ENCODE measurements at places on chromosomes 16 and 17. TPM values are rescaled to one million over a fixed set of nuclear protein-coding genes. Genes with fewer than 3 reads are reported as not detected.

GRCh38 chr17:31595666-31596381 lies 204.3 kb downstream of the RAB11FIP4 start:
- H3K27me3 ChIP-seq = no peaks in the 10 kb centered on the region
- H3K27ac ChIP-seq = peak overlapping the region; percentile 81
- H3K36me3 ChIP-seq = no peaks in the 10 kb centered on the region

GRCh38 chr16:83717308-83717707 lies 90.5 kb upstream of the HSBP1 start:
- DNase-seq = no peak
- no peaks in the 10 kb centered on the region for H3K4me1 ChIP-seq
- no peak overlapping the region for H3K4me3 ChIP-seq

DNA sequence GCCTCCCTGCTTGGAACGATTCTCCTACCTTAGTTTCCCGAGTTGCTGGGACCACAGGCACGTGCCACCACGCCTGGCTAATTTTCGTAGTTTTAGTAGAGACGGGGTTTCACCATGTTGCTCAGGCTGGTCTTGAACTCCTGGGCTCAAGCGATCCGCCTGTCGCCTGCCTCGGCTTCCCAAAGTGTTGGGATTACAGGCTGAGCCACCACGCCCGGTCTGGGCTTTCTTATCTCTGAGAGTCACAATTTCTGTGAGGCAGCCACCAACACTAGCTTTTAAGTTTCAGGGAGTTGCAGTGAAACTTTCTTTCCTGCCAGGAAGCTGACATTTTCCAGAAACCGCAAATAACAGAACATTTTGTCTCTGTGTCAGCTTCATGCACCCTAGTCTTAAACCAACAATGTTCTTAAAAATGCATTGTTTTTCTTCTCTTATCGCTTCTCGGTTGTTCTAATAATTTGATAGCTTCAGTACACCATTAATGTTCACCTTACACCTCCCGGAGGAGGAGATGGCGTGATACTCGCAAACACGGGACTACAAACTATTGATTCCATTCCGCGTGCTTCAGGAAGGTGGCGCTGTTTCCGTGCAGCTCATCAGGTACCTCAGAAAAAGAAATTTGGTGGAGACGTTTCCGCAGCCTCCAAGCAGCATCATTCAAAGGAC lies 7.4 kb upstream of the DHRS7B start:
- H3K36me3 ChIP-seq = no peaks in the 10 kb centered on the region
- no peak overlapping the region for H3K4me3 ChIP-seq
- peak; percentile 73 for DNase-seq
- H3K27ac ChIP-seq = no peak overlapping the region

DNA sequence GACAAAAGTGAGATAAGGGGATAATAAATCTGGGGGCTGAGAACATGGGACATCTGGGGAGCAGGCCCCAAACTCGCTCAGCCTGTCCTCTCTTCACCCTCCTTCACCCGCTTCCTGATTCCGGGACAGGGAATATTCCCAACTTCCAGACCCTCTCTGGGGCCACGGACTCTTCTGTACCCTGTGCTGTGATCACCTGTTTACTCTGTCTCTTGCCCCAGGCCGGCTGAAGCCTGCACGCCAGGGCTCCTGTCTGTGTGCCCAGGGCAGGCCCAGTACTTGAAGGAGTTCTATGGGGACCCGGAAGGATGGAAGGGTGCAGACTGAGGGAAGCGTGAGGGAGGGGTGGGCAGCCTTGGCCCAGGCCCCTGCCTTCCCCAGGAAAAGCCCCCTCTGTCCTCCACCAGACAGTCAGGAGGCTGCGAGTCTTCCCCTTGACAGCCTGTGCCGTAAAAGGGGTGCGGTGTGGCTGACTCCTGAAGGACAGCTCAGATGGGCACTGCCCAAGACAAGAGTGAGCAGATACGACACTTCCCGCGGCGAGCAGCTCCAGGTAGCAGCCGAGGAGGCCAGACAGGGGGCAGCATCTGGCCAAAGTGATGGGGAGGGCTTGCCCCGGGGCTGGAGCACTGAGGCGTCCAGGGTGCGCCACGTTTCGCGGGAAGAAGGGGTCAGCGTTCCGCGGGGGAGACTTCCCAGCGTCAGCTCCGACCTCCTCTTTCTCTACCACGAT lies 1.0 kb upstream of the CCNF start:
- H3K27me3 ChIP-seq = no peaks in the 10 kb centered on the region
- peaks cover 12% of the 10 kb centered on the region for H3K36me3 ChIP-seq
- peak overlapping the region; percentile 4 for H3K27ac ChIP-seq
- DNase-seq = peak; percentile 34
- H3K4me3 ChIP-seq = peak overlapping the region; percentile 85

- no peaks in the 10 kb centered on the region for H3K4me1 ChIP-seq
- peak; percentile 32 for DNase-seq
- H3K4me3 ChIP-seq = peak overlapping the region; percentile 10
- no peaks in the 10 kb centered on the region for H3K36me3 ChIP-seq
Observed at GRCh38 chr17:30323895-30324319, 9.9 kb downstream of the TMIGD1 start.

- peaks cover 41% of the 10 kb centered on the region for H3K36me3 ChIP-seq
- no peaks in the 10 kb centered on the region for H3K27me3 ChIP-seq
- no peak for DNase-seq
- no peak overlapping the region for H3K27ac ChIP-seq
- H3K4me3 ChIP-seq = no peak overlapping the region
- no peaks in the 10 kb centered on the region for H3K4me1 ChIP-seq
Observed at GRCh38 chr16:31467151-31467773, 4.7 kb upstream of the TGFB1I1 start.

GRCh38 chr17:79561486-79562133 lies 49.2 kb downstream of the RBFOX3 start:
- H3K4me1 ChIP-seq = no peaks in the 10 kb centered on the region
- no peak overlapping the region for H3K27ac ChIP-seq
- H3K27me3 ChIP-seq = peaks cover 6% of the 10 kb centered on the region
- H3K36me3 ChIP-seq = no peaks in the 10 kb centered on the region
- no peak overlapping the region for H3K4me3 ChIP-seq

- no peaks in the 10 kb centered on the region for H3K27me3 ChIP-seq
- no peaks in the 10 kb centered on the region for H3K36me3 ChIP-seq
- peaks cover 4% of the 10 kb centered on the region for H3K4me1 ChIP-seq
- peak overlapping the region; percentile 46 for H3K27ac ChIP-seq
- H3K4me3 ChIP-seq = no peak overlapping the region
- DNase-seq = peak; percentile 93
Observed at GRCh38 chr16:79658301-79659033, 57.9 kb upstream of the MAF start.

DNA sequence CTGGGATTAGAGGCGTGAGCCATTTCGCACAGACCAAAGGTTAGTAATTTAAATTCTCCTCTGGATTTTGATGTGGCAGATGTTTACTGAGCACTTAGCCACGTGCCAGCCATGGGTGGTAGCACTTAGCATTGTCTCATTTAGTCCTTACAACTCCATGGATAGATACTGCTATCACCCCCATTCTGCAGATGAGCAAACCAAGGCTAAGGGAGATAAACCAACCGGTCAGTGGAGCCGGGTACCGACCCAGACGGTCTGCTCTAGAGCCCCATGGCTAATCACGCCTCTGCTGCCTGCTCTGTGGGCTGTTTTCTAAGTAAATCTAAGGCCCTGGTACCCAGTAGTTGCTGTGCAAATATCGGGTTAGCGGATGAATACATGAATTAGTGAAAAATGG lies 12.6 kb upstream of the ADGRG1 start:
- no peak overlapping the region for H3K4me3 ChIP-seq
- H3K27ac ChIP-seq = no peak overlapping the region
- H3K36me3 ChIP-seq = no peaks in the 10 kb centered on the region
- peaks cover 10% of the 10 kb centered on the region for H3K4me1 ChIP-seq
- DNase-seq = peak; percentile 0

DNA sequence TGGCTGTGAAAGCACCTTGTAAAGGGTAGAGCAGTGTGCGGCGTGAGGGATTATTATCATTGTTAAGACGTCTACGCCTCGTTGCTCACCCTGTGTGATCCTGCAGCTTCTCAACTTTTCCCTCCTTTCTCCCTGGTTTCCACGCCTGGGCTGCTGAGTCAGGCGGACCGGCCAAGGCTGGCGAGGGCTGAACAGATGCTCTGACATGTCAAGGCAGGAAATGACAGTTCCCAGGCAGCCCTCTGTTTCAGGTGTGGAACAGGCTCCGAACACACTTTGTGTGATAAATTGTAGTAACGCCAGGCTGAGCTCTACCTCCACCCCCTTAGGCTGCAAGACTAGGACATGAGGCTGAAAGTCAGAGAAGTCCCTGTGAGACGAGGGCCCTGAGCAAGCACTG lies 46.0 kb upstream of the TBX2 start:
- no peak for DNase-seq
- no peak overlapping the region for H3K4me3 ChIP-seq
- H3K4me1 ChIP-seq = no peaks in the 10 kb centered on the region
- H3K27ac ChIP-seq = no peak overlapping the region

- H3K4me1 ChIP-seq = peaks cover 32% of the 10 kb centered on the region
- DNase-seq = no peak
- H3K4me3 ChIP-seq = no peak overlapping the region
- peak overlapping the region; percentile 83 for H3K27ac ChIP-seq
- no peaks in the 10 kb centered on the region for H3K36me3 ChIP-seq
Observed at GRCh38 chr16:69444873-69445517, 20.6 kb downstream of the CYB5B start.

DNA sequence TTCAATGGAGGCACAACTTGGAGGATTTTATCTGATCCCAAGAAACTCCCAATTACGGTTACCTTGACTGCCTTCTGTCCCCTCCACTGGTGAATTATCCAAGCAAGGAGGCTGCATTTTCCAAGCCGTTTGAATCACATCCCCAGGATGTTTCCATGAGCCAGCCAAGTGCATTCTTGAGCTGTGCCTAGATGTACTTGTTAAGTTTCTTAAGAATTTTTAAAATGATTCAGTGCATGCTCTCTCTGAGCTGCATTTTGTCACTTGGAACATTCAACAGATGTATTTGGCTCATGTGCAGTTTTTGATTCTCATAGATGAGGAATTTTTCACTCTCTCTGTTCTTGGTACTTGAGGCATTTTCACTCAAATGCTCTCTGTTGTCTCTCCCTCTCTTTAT lies 202.6 kb upstream of the MYOCD start:
- no peak overlapping the region for H3K27ac ChIP-seq
- no peaks in the 10 kb centered on the region for H3K4me1 ChIP-seq
- DNase-seq = no peak
- no peaks in the 10 kb centered on the region for H3K27me3 ChIP-seq

DNA sequence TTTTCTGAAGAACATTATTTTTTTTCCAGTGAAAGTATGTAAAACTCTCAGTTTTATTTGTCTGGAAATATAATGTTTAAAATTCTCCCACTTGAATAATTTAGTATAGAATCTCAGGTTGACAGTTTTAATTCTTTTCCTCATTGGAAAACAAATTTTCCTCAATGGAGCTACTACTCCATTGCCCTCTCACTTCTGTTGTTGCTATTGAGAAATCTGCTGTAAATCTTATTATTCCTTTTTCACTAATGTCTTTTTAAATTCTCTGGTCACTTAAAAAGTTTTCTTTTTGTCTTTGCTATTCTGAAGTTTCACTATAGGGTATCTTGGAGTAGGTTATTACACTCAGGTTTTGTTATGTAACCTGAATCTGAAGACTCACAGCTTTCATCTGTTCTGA lies 216.1 kb upstream of the PMFBP1 start:
- H3K27me3 ChIP-seq = no peaks in the 10 kb centered on the region
- no peak for DNase-seq
- no peak overlapping the region for H3K4me3 ChIP-seq
- H3K36me3 ChIP-seq = no peaks in the 10 kb centered on the region
- no peaks in the 10 kb centered on the region for H3K4me1 ChIP-seq

DNA sequence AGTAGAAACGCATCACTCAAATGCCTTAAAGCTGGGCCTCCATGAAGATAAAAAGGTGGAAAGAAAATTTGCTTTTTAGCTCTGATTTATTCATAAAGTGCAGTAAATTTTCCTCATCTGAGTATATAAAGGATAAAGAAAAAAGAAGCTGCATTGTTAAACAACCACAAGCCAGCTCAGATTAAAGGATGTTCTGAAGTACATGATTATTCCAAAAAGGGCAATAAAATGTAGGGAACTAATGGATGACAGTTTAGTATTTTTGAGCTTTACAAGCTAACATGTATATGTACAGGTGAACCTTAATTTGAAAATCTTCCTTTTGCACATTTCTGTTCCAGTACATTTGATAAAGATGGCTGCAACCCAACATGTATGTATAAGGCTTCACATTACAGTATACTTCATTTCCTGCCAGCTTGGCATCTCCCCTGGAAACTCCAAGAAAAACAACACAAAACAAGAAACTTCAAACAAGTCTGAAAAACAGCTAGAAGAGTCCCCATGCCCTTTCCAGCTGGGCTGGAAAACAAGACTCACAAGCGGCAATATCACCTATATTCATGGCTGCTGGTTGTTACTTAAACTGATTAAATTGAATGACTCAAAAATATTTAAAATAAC lies 225.7 kb downstream of the CEP112 start:
- no peaks in the 10 kb centered on the region for H3K4me1 ChIP-seq
- H3K36me3 ChIP-seq = no peaks in the 10 kb centered on the region
- H3K4me3 ChIP-seq = no peak overlapping the region
- no peaks in the 10 kb centered on the region for H3K27me3 ChIP-seq
- DNase-seq = no peak
- no peak overlapping the region for H3K27ac ChIP-seq

- no peak for DNase-seq
- H3K27ac ChIP-seq = no peak overlapping the region
- H3K27me3 ChIP-seq = peaks cover under 1% of the 10 kb centered on the region
- no peaks in the 10 kb centered on the region for H3K36me3 ChIP-seq
- H3K4me1 ChIP-seq = no peaks in the 10 kb centered on the region
- no peak overlapping the region for H3K4me3 ChIP-seq
Observed at GRCh38 chr17:71917715-71918114, 203.1 kb upstream of the SOX9 start.

GRCh38 chr17:29949696-29950095 lies 8.3 kb downstream of the EFCAB5 start:
- H3K4me3 ChIP-seq = no peak overlapping the region
- no peak overlapping the region for H3K27ac ChIP-seq
- no peak for DNase-seq
- H3K27me3 ChIP-seq = no peaks in the 10 kb centered on the region

MT1A gene
- total RNA-seq = 9.6 TPM

CRHR1 gene
- not detected for total RNA-seq

CNTD1 gene
- total RNA-seq = 8.2 TPM

USP6 gene
- 0.16 TPM for total RNA-seq

PYY gene
- not detected for total RNA-seq

MYH3 gene
- total RNA-seq = not detected
